ENCODE measurements at places on chromosomes 6 and 20. TPM values are rescaled to one million over a fixed set of nuclear protein-coding genes. Genes with fewer than 3 reads are reported as not detected.

DNA sequence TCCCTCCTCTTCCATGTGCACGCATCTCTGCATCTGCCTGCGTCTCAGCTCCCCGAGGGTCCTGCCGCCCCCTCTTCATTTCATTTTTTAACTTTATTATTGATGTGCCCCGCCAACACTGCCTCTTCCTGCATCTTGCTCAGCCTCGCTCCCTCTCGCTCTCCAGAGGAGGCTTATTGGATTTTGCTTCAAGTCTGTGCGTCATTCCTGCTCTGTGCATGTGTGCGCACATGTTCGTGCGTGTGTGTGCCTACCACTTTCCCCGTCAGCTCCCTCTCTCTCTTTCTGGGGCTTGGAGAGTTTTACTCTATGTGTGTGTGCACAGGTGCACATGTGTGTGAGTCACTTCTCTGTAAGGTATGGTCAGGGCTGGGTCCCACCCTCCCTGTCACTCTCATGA is 71.8 kb upstream of the NNAT start:
- H3K36me3 ChIP-seq = no peaks in the 10 kb centered on the region
- H3K4me1 ChIP-seq = no peaks in the 10 kb centered on the region
- H3K4me3 ChIP-seq = no peak overlapping the region
- peaks cover 9% of the 10 kb centered on the region for H3K27me3 ChIP-seq
- no peak for DNase-seq

DNA sequence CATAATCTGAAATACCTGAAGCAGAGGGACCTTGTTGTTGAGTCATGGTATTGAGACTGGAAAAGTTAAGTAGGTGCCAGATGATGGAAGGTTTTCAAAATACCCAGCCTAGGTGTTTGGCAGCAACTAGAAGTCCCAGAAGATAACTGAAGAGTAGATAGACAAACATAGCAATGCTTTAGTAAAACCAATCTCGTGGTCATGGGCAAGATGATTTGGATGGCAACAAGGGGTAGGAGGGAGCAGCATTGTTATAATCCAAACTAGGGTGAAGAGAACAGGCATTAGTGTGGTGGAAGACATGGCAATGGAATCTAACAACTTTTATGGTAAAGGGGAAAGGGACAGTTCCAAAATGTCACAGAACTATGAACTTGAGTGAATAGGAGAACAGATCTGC is 2.3 kb downstream of the FILIP1 start:
- H3K36me3 ChIP-seq = no peaks in the 10 kb centered on the region
- no peak overlapping the region for H3K27ac ChIP-seq
- H3K4me1 ChIP-seq = peaks cover 9% of the 10 kb centered on the region
- H3K27me3 ChIP-seq = no peaks in the 10 kb centered on the region

DNA sequence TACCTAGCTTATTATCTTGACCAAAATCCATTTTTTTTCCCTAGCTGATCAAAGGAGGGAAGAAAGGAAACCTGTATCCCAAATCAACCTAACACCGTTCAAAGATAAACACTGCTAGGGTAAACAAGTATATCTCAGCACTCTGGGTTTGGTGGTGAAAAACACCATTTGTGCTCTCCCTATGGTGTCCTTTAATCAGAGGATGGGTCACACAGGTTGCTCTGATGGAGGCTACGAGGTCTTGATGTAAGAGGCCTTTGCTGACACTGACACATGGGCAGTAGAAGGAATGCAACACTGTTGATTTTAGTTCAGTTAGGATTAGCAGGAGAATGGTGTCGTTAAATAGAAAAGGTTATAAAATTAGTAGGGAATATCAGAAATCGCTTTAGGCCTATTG is 179.3 kb downstream of the HDGFL1 start:
- H3K27ac ChIP-seq = no peak overlapping the region
- H3K4me1 ChIP-seq = no peaks in the 10 kb centered on the region
- no peaks in the 10 kb centered on the region for H3K36me3 ChIP-seq
- no peak overlapping the region for H3K4me3 ChIP-seq
- no peak for DNase-seq

DNA sequence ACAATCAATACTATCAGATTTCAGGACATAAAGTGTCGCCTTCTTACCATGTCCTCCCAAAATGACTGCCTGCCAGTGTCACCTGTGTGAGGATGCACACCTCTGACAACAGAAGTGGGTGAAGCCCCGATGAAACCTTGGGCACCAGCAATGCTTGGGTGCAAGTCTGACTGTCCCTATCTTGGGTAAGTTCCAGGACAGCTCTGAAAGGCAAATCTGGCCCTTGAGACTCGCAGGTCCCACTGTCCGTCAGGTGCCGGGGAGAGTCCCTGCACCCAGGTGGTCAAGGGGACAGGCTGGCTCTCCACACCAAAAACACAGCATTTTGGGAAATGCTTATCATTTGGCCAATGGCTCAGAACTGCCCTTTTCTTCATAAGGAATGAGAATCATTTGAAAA is 43.3 kb downstream of the EZR start:
- DNase-seq = no peak
- no peaks in the 10 kb centered on the region for H3K27me3 ChIP-seq
- H3K36me3 ChIP-seq = peaks cover 55% of the 10 kb centered on the region
- no peak overlapping the region for H3K27ac ChIP-seq

- H3K27me3 ChIP-seq = peaks cover 6% of the 10 kb centered on the region
- peaks cover 18% of the 10 kb centered on the region for H3K4me1 ChIP-seq
- DNase-seq = no peak
- no peak overlapping the region for H3K4me3 ChIP-seq
Measured at GRCh38 chr20:57814529-57814928, 104.7 kb upstream of the PMEPA1 start.

Gene VGLL2
- total RNA-seq = not detected

Gene HLA-DMA
- 28.5 TPM for total RNA-seq

Gene NKX2-4
- total RNA-seq = not detected

Gene ZNF311
- 1.9 TPM for total RNA-seq

Gene SDCBP2
- 74.4 TPM for total RNA-seq

Gene LTB
- not detected for total RNA-seq

Data from suprapubic skin (tissue), 4 donors.